ENCODE measurements at places on chromosomes 1 and 21.

- H3K4me1 ChIP-seq = peaks cover 20% of the 10 kb centered on the region
Measured at GRCh38 chr1:220895412-220895946, 16.2 kb downstream of the HLX start.

DNA sequence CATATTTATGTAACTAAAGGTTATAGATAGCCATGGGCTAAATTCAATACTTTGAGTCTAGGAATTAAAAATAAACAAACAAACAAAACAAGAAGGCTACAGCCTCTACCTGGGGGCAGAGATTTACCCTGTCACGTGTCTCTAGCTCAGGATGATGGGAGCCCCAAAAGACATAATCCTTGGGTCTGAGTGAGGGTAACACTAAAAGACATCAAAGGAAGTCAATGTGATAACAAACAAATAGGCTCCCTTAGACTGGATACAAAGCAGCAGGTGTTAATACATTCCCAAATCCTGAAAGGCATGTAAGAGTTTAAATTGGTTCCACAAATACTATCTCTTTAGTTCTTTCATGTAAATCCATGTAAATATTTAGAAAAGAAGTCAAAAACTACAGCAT lies 10.7 kb downstream of the MYSM1 start:
- H3K27me3 ChIP-seq = no peaks in the 10 kb centered on the region
- DNase-seq = no peak
- no peak overlapping the region for H3K27ac ChIP-seq
- no peak overlapping the region for H3K4me3 ChIP-seq
- H3K36me3 ChIP-seq = peaks cover 49% of the 10 kb centered on the region

DNA sequence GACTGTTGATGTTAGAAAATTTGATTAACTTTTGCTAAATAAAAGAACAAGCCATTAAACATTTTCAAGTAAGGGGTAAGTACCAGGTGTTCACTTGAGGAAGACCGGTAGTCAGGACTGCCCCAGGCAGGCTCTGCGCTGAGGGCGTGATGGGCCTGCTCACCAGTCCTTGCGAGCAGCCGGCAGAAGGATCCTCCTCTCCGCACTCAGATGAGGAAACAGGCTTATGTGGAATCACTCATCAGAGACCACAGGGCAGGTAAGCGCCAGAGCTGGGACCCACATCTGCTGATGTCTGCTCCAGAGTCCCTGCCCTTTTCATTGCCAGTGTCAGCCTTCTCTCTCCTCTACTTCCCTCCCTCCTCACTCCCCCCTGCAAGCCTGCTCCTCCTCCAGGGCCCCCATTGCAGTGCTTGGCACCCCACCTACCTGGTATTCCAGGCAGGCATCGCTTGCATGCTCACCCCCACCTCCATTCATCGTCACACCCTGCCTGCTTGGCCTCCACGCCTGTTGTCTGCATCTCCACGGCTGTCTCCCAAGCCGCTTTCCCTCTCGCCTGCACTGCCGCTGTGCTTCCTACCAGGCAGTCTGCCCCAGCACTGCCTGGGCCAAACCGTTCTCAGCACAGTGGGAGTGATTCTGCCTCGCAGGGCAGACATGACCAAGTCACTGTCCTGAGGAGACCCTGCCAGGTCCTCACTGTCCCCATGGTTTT lies 24.7 kb upstream of the KDM4A start:
- no peaks in the 10 kb centered on the region for H3K27me3 ChIP-seq
- DNase-seq = no peak
- H3K4me1 ChIP-seq = no peaks in the 10 kb centered on the region

GRCh38 chr1:11874624-11875023 lies 15.9 kb upstream of the NPPB start:
- H3K4me3 ChIP-seq = no peak overlapping the region
- H3K4me1 ChIP-seq = no peaks in the 10 kb centered on the region
- H3K27me3 ChIP-seq = no peaks in the 10 kb centered on the region
- no peak for DNase-seq
- no peak overlapping the region for H3K27ac ChIP-seq
- no peaks in the 10 kb centered on the region for H3K36me3 ChIP-seq

DNA sequence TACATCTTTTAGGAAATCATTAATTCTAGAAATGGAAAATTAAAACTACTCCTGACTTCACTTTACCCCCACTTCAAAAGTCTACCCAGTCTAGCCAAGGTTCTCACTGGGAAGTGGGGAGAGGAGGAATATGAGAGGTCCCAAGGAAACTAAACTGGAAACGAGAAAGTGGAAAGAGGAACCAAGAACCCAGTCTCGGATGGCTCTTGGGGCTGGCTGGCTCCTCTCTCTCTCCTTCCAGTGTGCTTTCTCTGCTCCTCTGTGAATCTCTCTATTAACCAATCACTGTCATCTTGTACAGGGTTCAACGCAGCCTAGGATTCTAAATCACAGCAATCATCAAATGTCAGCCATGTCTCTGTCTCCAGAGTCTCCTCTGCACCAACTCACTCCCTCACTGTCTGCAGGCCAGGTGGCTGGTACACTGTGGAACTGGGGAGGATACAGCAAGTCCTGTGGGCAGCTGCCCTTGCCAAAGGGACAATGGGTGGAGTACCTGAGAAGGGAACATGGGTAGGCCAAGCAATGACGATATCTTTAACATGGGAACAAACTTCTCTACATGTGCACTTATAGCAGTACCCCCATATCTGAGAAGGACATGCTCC lies 33.7 kb downstream of the GNB1 start:
- no peak overlapping the region for H3K27ac ChIP-seq
- peaks cover 8% of the 10 kb centered on the region for H3K4me1 ChIP-seq
- no peak for DNase-seq

GRCh38 chr1:147046189-147046862 lies 108.2 kb downstream of the NBPF12 start:
- H3K27ac ChIP-seq = no peak overlapping the region

DNA sequence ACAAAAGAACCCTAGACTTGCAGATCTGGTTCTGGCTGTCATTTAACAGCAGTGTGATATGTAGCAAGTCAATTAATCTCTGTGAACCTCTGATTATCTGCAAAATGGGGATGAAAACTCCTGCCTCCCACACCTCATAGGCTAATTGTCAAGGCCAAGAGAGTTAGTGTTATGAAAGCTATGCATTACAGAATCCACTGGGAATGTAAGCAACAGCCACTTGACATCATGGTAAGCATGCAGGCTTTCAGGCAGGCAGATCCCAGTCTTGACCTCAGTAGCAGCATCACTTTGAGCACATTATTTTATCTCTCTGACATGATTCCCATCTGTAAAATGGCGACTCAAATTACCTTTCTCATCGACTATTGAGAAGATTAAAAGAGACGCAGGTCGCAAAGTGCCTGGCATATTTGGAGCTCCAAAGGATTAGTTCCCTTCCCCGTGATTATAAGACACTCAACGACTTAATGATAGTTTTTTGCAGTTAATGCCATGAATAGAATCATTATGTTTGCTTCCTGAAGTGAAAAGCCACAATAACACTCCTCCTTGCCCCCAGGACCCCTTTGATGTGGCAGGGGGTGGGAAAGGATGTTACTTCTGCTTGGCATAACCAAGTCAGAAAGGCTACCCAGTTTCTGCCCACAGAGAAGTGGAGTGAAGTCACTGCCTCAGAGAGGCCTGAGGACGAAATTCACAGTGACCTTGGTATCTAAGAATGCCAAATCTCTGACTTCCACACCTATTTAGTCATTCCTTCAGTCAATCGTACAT lies 273.0 kb upstream of the NFIA start:
- H3K4me1 ChIP-seq = no peaks in the 10 kb centered on the region
- H3K27me3 ChIP-seq = no peaks in the 10 kb centered on the region
- no peak overlapping the region for H3K27ac ChIP-seq
- no peaks in the 10 kb centered on the region for H3K36me3 ChIP-seq

GRCh38 chr1:22259551-22260282 lies 116.8 kb upstream of the WNT4 start:
- H3K27me3 ChIP-seq = no peaks in the 10 kb centered on the region
- no peak overlapping the region for H3K27ac ChIP-seq
- DNase-seq = no peak
- no peaks in the 10 kb centered on the region for H3K36me3 ChIP-seq
- H3K4me1 ChIP-seq = peaks cover 27% of the 10 kb centered on the region

- H3K27me3 ChIP-seq = no peaks in the 10 kb centered on the region
- no peaks in the 10 kb centered on the region for H3K36me3 ChIP-seq
- no peak overlapping the region for H3K27ac ChIP-seq
- no peak for DNase-seq
Measured at GRCh38 chr1:239368436-239369109, 17.8 kb upstream of the CHRM3 start.

GRCh38 chr1:20102875-20103274 lies 16.5 kb downstream of the PLA2G2D start:
- no peaks in the 10 kb centered on the region for H3K27me3 ChIP-seq
- no peaks in the 10 kb centered on the region for H3K36me3 ChIP-seq
- DNase-seq = no peak
- no peak overlapping the region for H3K27ac ChIP-seq
- no peaks in the 10 kb centered on the region for H3K4me1 ChIP-seq

DNA sequence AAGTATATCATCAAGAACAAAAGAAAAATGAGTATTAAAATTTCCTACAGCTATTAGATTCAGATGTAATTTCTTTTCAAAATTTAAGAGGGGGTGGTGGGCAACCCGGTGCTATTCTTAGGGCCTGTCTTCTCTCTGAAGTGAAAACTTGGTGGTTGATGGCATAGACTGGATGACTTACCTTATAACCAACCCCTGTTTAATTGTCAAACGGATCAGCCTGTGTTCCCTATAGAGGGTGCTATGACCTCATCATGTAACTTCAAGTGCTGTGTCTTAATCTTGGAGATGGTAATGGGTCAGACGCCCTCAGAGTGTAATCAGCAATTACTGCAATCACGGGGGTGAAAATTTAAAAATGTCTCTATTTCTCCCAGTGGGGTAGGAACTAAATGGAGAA lies 176.2 kb downstream of the PCP4 start:
- H3K27ac ChIP-seq = no peak overlapping the region
- no peaks in the 10 kb centered on the region for H3K36me3 ChIP-seq
- no peak for DNase-seq
- H3K4me3 ChIP-seq = no peak overlapping the region
- no peaks in the 10 kb centered on the region for H3K27me3 ChIP-seq

DNA sequence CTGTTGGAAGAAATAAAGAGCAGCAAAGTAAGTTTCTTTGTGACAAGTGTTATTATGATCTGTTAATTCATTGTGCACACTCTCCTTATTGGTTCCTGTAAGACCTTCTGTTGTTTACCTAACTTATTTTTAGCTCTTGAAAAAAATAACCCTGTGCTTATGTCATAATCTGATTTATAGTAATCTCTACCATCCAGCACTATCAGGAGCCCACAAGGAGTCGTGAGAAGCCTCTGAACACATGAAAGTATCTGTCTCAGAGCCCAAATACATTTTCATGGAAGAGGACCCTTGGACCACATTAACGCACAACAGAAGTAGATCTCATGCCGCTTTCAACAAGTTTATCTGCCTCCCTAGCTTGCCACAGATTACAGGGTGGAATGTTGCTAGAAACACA lies 45.8 kb downstream of the CENPF start:
- no peak overlapping the region for H3K27ac ChIP-seq
- H3K4me1 ChIP-seq = no peaks in the 10 kb centered on the region
- H3K4me3 ChIP-seq = no peak overlapping the region
- no peaks in the 10 kb centered on the region for H3K27me3 ChIP-seq

DNA sequence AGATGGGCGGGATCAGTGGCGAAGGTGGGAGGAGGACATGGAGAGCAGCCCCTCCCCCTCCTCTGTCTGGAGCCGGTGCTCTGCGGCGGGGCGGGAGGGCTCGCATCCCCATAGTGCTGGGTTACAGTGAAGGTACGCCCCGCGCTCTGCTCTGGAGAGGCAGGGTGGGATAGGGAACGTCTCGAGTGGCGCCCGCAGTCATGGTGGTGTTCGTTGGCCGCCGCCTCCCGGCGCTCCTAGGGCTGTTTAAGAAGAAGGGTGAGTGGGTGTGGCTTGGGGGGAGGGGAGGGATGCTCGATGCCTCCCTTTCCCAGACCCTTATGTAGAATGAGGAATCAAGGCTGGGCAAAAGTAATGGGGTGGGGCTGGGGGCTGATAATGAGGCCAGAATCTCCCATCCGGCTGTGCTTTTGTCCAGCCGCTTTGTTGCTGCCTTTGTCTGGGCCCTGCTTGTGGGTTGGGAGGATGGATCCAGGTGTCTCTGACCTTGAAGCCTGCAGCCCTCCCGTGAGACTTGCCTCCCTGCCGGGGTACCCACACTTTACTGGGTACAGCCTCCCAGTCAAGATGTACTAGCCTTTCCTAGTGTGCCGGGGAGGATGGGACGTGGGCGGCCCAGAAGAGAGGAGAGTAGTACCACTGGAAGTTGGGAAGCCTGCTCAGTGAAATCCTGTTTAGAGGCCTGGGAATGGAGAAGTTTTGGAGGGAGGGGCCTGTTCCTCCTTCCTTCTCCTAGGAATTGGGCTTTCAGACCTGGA lies 51.4 kb downstream of the YARS1 start:
- no peaks in the 10 kb centered on the region for H3K27me3 ChIP-seq
- peak overlapping the region; percentile 60 for H3K27ac ChIP-seq

- no peak overlapping the region for H3K27ac ChIP-seq
- no peak for DNase-seq
- H3K27me3 ChIP-seq = no peaks in the 10 kb centered on the region
- no peaks in the 10 kb centered on the region for H3K4me1 ChIP-seq
Measured at GRCh38 chr21:16741141-16741665, 771.6 kb upstream of the CXADR start.

DNA sequence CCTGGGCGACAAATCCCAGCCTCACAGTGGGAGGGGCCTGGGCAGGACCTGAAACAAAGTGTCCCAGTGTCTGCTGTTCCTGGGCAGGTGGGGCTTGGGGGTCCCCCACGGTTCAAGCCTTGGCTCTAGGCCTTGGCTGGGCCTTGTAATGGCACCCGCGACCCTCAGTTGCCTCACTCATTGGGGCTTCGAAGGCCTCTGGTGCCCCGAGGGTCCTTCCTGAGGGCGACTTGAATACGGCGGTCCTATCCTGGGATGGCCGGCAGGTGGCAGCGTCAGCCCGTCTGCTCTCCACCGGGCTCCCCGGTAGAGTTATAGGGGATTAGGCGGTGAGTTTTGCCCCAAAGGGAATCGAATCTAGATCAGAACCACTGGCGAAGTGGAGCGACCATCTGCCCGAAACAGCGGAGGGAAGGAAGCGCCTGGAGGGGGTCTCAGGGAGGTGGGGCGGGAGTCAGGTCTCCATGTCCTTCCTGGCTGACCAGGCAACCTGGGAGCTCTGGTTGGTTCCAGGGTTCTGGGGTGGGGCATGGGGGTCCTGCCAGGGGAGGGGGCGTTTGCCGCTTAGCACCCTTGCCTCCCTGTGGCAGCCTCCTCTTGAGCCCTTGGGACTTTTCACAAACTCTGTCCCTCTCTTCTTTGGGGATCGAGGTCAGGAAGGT lies 2.1 kb upstream of the PEX10 start:
- DNase-seq = no peak
- no peaks in the 10 kb centered on the region for H3K27me3 ChIP-seq
- H3K36me3 ChIP-seq = no peaks in the 10 kb centered on the region
- peaks cover 12% of the 10 kb centered on the region for H3K4me1 ChIP-seq
- no peak overlapping the region for H3K27ac ChIP-seq

- H3K27me3 ChIP-seq = no peaks in the 10 kb centered on the region
- H3K4me3 ChIP-seq = no peak overlapping the region
- no peaks in the 10 kb centered on the region for H3K4me1 ChIP-seq
Measured at GRCh38 chr1:241716915-241717656, 65.0 kb downstream of the WDR64 start.
